ENCODE measurements at places on chromosomes 5 and 9.

DNA sequence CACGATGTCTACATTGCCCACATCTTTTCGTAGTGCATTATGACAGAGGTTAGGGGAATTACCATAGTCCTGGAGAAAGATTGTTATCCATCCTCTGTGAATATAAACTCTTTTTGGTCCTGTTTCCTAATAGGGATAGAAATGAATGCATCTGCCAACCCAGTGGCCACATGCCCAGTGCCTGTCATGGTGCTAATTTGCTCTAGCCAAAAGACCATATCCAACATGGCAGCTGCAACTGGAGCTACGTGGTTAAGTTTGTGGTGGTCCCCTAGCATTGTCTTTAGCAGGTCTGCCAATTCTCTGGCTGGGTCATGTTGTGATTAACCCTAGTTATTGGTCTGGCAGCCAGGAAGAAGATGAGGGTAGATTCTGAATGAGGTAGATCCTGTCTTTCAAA, 87.5 kb downstream of the FGF18 start:
- no peaks in the 10 kb centered on the region for H3K27me3 ChIP-seq
- no peak overlapping the region for H3K27ac ChIP-seq
- no peak for DNase-seq
- no peaks in the 10 kb centered on the region for H3K36me3 ChIP-seq

- H3K36me3 ChIP-seq, result no peaks in the 10 kb centered on the region
- H3K27ac ChIP-seq, result no peak overlapping the region
- H3K27me3 ChIP-seq, result no peaks in the 10 kb centered on the region
- H3K4me3 ChIP-seq, result no peak overlapping the region
Observed at GRCh38 chr9:10251490-10251889, 361.3 kb downstream of the PTPRD start.

DNA sequence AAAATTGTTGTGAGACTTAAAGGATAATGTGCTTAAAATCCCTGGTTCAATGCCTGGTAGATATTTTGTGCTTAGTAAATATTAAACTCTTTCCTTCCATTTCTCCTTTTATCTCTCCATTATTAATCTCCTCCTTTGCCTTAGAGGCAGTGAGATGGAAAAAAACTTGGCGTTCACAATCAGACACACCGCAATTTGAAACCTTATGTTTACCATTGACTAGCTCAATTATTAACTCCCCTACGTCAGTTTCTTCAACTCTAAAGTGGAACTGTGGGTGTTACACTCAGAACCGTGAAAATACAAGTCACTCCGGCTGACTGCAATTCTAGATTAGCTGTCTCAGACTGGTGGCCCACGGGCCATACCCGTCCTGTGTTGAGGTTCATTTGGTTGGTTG, 327.2 kb downstream of the DEPDC1B start:
- no peak overlapping the region for H3K27ac ChIP-seq
- DNase-seq, result no peak
- no peaks in the 10 kb centered on the region for H3K36me3 ChIP-seq
- H3K4me3 ChIP-seq, result no peak overlapping the region
- H3K4me1 ChIP-seq, result no peaks in the 10 kb centered on the region

GRCh38 chr9:137077010-137077747, at the start of gene UAP1L1:
UAP1L1 (plus strand) TSS chr9:137077517; CDS start chr9:137077533, 16 bp downstream.
- peak within 1 kb of the TSS; percentile 54 for H3K4me3 ChIP-seq
- H3K4me1 ChIP-seq, result 0 out of 2 replicates have a peak, but pooled peaks cover 2% of the 10 kb centered on the region
- H3K36me3 ChIP-seq, result no peaks in the 10 kb centered on the region
- H3K27me3 ChIP-seq, result no peaks in the 10 kb centered on the region
- DNase-seq, result no peak

DNA sequence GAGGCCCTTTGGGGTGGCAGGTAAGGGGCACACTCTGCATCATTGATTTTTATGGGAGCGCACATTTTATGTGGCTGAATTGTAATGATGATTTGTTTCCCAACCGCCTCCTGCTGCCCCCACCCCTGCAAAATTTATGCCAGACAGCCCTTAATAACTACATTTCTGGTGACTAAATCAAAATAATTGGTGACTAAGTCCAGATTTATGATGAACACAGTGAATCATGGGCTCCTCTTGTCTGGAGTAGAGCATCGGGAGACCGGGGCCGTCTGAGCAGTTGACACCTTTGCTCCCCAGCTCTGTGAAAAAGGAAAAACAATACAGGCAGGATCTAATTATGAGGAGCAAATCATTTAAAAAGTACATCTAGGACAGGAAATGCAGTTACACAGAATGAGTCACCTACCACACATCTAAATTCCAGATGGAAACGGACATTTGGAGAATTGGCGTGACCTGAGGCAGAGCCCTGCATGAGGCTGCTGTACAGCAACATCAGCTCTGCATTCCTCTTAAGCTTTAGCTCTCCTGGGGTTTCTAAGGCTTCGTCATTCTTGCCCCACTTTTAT, 58.9 kb downstream of the DOCK2 start:
- peaks cover 22% of the 10 kb centered on the region for H3K4me1 ChIP-seq
- H3K27me3 ChIP-seq, result no peaks in the 10 kb centered on the region
- peak overlapping the region; percentile 7 for H3K4me3 ChIP-seq
- H3K27ac ChIP-seq, result peak overlapping the region; percentile 86
- no peaks in the 10 kb centered on the region for H3K36me3 ChIP-seq

GRCh38 chr5:38541174-38541725, 15.2 kb downstream of the LIFR start:
- H3K27me3 ChIP-seq, result no peaks in the 10 kb centered on the region
- no peaks in the 10 kb centered on the region for H3K36me3 ChIP-seq
- no peak for DNase-seq

DNA sequence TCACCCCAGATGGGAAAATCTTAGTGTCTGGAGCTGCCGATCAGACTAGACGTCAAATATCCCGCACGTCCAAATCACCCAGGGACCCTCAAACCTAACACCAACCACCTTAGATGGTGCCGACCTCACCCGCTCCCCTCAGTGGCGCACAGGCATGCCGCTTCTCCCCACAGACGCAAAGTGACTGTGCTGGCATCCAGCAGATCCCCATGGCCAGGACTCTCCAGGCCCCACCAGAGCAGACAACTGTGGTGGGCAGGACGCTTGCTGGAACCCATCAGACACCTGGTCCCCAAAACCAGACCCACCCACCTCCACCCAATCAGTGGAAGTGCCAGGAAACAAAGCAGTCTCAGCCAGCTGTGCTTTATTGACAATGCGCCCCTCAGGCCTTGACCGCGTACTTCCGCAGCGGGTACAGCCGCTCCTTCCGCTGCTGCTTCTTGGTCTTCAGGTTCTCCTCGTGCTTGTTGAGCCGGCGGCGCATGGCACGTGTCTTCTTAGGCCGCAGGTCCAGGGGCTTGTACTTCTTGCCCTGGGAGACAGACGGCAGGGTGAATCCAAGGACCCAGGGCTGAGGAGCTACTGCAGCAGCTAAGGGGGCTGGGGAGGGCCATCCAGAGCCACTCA, 4.1 kb downstream of the RPL35 start:
- H3K27me3 ChIP-seq, result no peaks in the 10 kb centered on the region
- no peak overlapping the region for H3K27ac ChIP-seq
- H3K36me3 ChIP-seq, result peaks cover 6% of the 10 kb centered on the region
- no peak for DNase-seq

DNA sequence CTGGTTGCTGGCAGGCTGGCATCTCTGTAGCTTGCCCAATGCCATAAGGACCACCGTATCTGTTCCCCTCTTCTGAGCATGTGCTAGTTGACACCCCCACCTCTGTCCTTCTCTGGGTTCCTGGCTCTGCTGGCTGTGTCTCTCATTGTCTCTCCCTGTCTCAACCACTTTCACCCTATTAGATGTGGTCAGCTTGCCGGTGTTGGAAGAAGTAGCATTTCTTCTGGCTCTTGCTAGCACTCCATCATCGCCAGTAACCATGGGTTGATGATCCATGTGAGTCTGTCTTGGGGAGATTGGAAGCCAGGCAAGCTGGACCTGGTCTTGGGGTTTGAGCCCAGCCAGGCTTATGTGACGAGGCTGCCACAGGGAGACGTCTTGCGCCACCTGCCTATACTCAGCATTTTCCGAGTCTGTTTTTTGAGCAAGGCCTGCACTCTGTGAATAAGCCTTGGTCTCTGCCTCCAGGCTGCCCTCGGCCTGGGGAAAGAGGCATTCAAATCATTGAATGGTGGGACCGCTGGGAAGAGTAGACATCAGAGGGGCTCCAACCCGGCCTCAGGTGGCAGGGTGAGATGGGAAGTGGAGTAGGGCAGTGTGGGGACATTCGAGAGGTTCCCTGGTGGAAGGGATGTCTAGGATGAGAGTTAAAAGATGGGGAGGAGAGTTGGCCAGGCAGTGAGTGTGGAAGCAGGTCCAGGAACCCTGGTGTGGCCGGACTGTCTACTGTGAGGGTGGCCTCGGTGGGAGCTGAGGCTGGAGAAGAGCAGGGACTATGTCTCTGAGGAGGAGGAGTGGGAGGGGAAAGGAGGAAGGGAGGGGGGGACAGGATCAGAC, 74.3 kb downstream of the ZNF618 start:
- no peak overlapping the region for H3K27ac ChIP-seq
- no peaks in the 10 kb centered on the region for H3K27me3 ChIP-seq
- no peaks in the 10 kb centered on the region for H3K4me1 ChIP-seq
- H3K36me3 ChIP-seq, result no peaks in the 10 kb centered on the region
- DNase-seq, result no peak
- H3K4me3 ChIP-seq, result no peak overlapping the region

DNA sequence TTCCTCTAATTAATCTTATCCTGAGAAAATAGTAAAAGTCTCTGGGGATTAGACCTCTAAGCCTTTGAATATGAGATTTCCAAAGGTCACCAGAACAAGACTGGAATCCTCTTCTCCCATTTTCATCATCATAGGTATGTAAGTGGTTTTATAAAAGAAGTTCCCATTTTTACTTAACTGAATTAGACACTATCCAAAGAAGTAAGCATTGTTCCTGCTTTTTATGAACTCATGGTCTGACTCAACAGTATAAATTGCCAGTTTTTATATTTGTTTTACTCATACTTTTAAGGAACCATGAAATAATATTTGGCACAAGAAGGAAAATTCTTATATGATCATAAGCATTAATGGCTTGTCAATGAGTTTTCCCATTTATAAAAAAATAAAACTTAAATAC, 167.1 kb upstream of the ADRA1B start:
- no peak for DNase-seq
- H3K4me1 ChIP-seq, result no peaks in the 10 kb centered on the region
- H3K27me3 ChIP-seq, result no peaks in the 10 kb centered on the region
- H3K36me3 ChIP-seq, result no peaks in the 10 kb centered on the region

- no peaks in the 10 kb centered on the region for H3K4me1 ChIP-seq
- H3K27ac ChIP-seq, result no peak overlapping the region
- no peaks in the 10 kb centered on the region for H3K27me3 ChIP-seq
- no peak overlapping the region for H3K4me3 ChIP-seq
- DNase-seq, result no peak
Observed at GRCh38 chr5:41412496-41412895, 97.9 kb downstream of the PLCXD3 start.

DNA sequence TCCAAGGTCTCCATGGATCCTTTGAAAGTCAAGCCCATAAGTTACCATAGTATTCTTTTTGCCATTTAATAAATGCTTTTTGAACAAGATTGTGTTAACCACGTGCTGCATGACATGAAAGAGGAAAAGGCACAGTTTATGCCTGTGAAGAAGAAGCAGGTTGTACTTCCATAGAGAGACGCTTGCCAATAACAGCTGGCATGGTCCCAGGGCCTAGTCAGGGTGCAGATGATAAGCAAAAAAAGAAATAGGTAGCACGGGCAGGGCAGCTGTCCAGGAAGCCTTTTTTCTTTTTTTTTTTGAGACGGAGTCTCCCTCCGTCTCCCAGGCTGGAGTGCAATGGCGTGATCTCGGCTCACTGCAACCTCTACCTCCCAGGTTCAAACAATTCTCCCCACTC, 71.8 kb upstream of the CLINT1 start:
- H3K4me1 ChIP-seq, result no peaks in the 10 kb centered on the region
- H3K4me3 ChIP-seq, result no peak overlapping the region
- H3K27me3 ChIP-seq, result no peaks in the 10 kb centered on the region
- no peaks in the 10 kb centered on the region for H3K36me3 ChIP-seq

GRCh38 chr5:139157556-139157955, 40.6 kb downstream of the SIL1 start:
- H3K4me1 ChIP-seq, result no peaks in the 10 kb centered on the region
- no peak for DNase-seq
- no peak overlapping the region for H3K27ac ChIP-seq
- H3K27me3 ChIP-seq, result no peaks in the 10 kb centered on the region

- H3K4me1 ChIP-seq, result peaks cover 41% of the 10 kb centered on the region
- DNase-seq, result no peak
- H3K4me3 ChIP-seq, result no peak overlapping the region
- no peaks in the 10 kb centered on the region for H3K36me3 ChIP-seq
- peak overlapping the region; percentile 40 for H3K27ac ChIP-seq
Observed at GRCh38 chr9:83472221-83472665, 66.0 kb downstream of the FRMD3 start.
